ENCODE measurements at places on chromosomes 12 and 14. TPM values are rescaled to one million over a fixed set of nuclear protein-coding genes. Genes with fewer than 3 reads are reported as not detected.

The GLT1D1 gene
- 0.91 TPM for polyA plus RNA-seq

The CCNK gene
- 43.3 TPM for polyA plus RNA-seq

The DPF3 gene
- polyA plus RNA-seq, result 3.5 TPM

The YBX3 gene
- polyA plus RNA-seq, result 140 TPM

The CMA1 gene
- not detected for polyA plus RNA-seq

The AMN gene
- polyA plus RNA-seq, result 327 TPM

The CBLN3 gene
- 5.6 TPM for polyA plus RNA-seq

The CATSPERB gene
- 0.81 TPM for polyA plus RNA-seq

The ZDHHC22 gene
- polyA plus RNA-seq, result 1.6 TPM

The MIP gene
- polyA plus RNA-seq, result 0.24 TPM

The OR4Q3 gene
- polyA plus RNA-seq, result not detected

The AKAP6 gene
- polyA plus RNA-seq, result 8.5 TPM

The RDH12 gene
- polyA plus RNA-seq, result 0.88 TPM

The HHIPL1 gene
- 0.94 TPM for polyA plus RNA-seq

The NRIP2 gene
- polyA plus RNA-seq, result 4.2 TPM

The KRT5 gene
- polyA plus RNA-seq, result 1.8 TPM

The LRTM2 gene
- polyA plus RNA-seq, result 0.13 TPM

The BMP4 gene
- 40.0 TPM for polyA plus RNA-seq

The FIGNL2 gene
- 0.76 TPM for polyA plus RNA-seq

The AHNAK2 gene
- polyA plus RNA-seq, result 3.3 TPM

The TSPAN11 gene
- polyA plus RNA-seq, result 8.4 TPM

The PWP1 gene
- 36.9 TPM for polyA plus RNA-seq

The RAB15 gene
- 22.8 TPM for polyA plus RNA-seq

The SLC17A8 gene
- polyA plus RNA-seq, result 1.5 TPM

The INSM2 gene
- 0.03 TPM for polyA plus RNA-seq

The C14orf39 gene
- 0.22 TPM for polyA plus RNA-seq

The GALNT8 gene
- polyA plus RNA-seq, result 19.5 TPM

The KLRD1 gene
- polyA plus RNA-seq, result 2.6 TPM

The KRT79 gene
- polyA plus RNA-seq, result not detected

The CCDC196 gene
- polyA plus RNA-seq, result 0.72 TPM

The LMNTD1 gene
- 0.22 TPM for polyA plus RNA-seq

The SLC2A14 gene
- 0.55 TPM for polyA plus RNA-seq

The P2RX7 gene
- polyA plus RNA-seq, result 1.3 TPM

The PAX9 gene
- 0.06 TPM for polyA plus RNA-seq

The KCNK10 gene
- 4.5 TPM for polyA plus RNA-seq

The KLRF1 gene
- polyA plus RNA-seq, result 1.5 TPM
